ENCODE measurements at places on chromosomes 7 and 10.
A peak's percentile ranks its signal among the peaks of the same experiment; 100 is the strongest.

DNA sequence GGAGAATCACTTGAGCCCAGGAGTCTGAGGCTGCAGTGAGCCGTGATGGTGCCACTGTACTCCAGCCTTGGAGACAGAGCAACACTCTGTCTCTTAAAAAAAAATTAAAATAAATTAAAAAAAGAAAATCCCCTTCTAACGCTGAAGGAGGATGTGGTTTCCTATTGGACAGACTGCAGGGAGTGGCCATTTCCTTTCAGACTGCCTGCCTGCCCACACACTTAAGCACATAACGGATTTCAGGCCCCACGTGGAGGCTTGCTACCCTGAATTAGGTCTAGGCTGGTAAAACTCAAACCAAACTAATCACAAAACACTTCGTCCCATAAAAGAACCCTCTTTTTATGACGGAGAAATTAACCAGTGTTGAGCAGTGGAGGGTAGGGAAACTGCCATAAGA is 34.0 kb downstream of the GATA3 start:
- DNase-seq = no peak

DNA sequence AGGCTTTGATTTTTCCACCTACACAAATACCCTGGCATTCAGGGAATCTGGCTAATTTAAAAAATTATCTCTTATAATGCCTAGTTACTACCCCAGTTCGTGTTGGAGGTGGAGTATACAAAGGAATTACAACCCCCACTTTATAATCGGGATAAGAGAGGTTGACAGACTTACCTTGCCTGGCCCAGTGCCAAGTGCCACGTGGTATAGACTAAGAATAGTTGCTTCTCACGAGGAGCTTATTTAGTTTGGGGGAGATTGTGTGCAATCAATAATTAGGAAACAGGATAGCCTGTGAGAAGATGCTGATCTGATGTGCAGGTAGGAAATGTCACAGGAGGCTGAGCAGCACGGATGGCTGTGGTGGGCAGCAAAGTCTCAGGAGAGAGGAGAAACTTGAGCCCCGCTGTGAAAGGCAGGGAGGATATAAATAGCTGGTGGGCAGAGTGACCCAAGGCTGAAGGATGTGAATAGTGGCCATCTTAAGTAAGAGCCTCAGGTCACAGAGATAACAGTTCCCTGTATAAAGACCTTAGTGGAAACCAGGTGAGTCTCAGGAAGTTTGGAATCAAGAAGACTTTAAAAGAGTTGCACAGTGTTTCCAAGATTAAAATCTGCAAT is 11.3 kb upstream of the ATXN7L1 start:
- DNase-seq = no peak

GRCh38 chr10:58239561-58240169 is 28.0 kb downstream of the IPMK start:
- DNase-seq = no peak

DNA sequence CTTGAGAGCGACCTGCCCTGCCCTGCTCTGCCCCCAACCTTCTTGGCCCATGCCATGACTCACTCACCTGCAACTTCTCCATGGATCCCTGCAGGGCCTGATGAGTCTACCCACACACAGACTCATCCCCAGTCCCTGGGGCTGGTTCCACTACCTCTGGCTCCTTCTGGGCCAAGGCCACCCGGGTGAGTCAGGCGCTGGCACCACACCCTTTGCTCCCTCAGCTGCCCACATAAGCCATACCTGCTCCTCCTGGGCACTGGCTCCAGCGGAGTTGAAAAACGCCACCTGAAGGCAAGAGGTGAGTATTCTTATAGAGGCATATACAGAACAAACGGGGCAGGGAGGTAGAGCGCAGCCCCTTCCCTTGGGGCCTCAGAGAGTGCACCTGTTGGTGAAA is 16.2 kb upstream of the MTPAP start:
- DNase-seq = no peak

DNA sequence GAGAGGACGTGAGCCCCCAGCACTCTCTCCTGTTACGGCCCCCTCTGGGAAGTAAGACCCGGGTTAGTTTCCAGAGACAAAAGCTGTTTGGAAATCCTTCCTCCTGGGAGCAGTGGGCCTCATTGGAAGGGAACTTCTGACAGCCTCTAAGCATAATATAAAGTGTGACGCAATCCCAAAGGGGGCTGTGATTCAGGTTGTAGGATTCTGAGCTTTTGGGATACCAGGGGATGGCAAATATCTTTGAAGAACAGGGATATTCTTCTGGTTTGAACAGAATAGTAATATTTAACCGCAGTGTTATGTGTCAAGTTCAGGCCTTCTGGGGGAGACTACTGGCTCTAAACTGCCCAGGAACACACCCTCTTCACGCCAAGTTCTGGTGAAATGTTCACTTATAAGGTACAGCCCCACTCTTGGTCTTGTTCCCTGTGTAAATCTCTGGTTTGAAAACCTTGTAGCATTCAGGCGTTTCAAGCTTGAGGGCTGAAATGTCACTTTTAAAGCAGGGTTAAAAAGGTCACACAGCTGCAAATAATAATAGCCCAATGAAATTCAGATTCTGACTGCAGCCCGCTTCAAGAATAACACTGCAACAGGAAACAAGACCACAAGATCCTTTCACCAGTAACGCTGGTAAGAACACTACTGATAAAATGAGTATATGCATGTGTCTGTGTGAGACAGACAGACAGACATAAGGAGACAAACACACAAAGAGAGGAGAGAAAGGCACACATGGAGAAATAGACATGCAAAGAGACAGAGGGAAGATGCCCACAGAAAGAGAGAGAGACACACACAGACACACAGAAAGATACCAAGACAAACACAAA is 69.0 kb downstream of the CREB5 start:
- DNase-seq = no peak

- DNase-seq = no peak
Observed at GRCh38 chr10:97590082-97590747, 694 bp downstream of the C10orf62 start.

DNA sequence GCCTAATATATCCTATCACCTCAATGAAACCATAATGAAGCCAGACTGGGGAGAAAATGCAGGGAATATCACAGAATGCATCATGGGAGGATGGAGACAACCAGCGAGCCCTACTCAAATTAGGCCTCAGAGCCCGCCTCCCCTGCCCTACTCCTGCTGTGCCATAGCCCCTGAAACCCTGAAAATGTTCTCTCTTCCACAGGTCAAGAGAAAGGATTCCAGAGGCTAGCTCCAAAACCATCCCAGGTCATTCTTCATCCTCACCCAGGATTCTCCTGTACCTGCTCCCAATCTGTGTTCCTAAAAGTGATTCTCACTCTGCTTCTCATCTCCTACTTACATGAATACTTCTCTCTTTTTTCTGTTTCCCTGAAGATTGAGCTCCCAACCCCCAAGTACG is 31.5 kb downstream of the PRSS2 start:
- DNase-seq = no peak

DNA sequence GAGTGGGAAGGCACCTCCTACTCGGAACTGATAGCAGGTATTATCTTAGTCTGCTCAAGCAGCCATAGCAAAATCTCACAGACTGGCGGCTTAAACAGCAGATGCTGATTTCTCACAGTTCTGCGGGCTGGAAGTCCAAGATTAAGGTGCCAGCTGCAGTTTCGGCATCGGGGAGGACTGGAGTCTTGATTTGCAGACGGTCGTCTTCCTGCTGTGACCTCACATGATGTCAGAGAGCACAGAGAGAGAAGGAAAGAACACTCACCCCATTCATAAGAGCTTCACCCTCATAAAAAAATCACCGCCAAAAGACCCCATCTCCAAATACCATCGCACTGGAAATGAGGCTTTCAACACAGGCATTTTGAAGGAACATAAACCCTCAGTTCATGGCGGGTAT is 216.5 kb upstream of the PITRM1 start:
- DNase-seq = no peak

DNA sequence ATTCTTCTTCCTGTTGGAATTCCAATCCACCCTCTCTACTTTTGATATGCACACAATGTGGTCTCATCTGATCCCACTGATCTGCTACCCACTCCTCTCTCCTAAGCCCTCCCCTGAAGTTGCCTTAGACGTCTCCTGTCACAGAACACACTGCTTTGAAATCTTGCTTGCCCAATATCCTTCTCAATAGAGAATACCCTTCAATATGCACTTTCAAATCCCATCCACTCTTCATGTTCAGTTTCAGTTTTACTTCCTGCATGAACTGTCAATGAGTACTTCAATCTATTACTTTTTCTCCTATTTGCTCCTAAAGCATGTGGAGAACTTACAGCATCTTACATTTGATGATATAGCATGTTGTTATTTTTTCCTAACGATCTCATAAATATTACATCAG is 93.5 kb downstream of the UPF2 start:
- no peak for DNase-seq

- DNase-seq = peak; percentile 96
Observed at GRCh38 chr7:101085162-101085964, at the start of gene TRIM56. Gene TRIM56, plus strand, starts transcription at chr7:101085481. Its CDS starts 1,832 bp downstream, at chr7:101087313.

DNA sequence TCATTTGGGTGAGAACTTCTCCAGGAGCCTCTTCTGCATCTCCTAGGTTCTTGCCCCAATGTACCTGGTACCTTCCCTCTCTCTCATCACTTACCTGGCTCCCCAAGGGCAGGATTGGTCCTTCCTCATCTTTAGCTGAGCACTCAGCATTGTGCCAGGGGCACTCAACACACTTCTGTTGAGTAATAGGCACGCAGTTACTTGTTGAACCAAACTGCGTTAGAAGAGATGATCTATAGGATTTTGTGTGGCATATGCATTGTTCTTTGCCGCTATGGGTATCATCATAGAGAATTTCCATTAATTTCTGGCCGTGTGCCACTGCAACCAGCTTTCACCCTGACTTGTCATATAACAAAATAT is 16.4 kb downstream of the TBXAS1 start:
- DNase-seq = no peak

DNA sequence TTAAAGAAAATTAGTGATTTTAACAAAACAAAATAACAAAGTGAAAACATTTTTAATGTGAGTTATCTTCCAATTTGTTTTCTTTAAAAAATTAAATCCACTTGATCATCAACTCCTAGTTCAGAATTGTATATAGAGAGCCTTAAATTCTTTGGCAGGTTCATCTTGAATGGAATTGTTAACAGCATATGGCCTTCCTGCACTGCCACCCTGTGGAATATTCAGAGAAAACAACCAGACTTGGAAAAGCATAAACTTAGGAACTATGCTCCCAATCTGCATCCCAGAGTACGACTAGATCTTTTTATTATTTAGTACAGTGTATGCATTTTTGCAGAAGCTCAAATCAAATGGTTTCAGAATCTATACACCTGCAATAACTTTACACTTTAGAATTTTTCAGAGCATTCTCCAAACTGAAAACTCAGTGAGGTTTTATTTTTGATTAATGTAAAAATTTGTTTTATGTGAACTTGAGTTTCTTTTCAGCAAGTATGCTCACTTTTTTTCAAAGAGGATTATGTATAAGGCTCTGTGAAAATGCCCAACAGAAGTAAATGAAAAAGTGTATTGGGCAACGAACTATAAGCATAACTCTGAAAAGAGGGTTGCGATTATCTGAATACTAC is 44.9 kb upstream of the ANK3 start:
- peak; percentile 5 for DNase-seq

DNA sequence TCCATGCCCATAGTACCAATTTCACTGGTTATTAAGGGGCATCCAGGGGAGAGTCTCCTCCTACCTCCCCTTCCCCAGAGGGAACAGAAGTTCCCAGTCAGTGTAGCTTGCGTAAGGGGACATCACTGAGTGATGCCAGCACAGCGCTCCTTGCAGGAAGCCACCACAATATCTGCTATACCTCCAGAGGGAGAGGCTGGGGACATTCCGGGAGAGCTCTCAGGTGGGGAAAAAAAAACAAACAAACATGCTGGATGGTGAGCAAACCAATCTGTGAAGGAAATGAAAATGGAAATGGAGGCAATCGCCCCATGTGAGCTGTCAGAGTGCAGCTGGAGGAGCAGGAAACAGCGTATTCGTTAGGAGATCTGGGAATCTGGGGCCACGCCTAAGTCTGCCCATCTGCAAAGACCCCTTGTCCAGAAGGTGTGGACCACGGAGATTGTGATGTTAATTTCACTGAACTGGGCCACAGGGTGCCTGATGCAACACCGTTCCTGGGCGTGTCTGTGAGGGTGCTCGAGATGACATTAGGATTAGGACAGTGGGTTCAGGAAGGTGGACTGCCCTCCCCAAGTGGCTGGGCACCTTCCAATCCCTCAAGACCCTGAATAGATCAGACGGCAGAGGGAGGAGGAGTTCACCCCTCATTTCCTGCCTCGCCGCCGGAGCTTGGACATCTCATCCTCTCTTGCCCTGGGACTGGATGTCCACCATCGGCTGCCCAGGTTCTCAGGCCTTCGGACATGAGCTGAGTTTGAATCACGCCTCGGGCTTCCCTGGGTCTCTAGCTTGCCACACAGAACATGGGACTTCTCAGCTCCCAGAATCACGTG is 30.5 kb downstream of the GNA12 start:
- DNase-seq = no peak

DNA sequence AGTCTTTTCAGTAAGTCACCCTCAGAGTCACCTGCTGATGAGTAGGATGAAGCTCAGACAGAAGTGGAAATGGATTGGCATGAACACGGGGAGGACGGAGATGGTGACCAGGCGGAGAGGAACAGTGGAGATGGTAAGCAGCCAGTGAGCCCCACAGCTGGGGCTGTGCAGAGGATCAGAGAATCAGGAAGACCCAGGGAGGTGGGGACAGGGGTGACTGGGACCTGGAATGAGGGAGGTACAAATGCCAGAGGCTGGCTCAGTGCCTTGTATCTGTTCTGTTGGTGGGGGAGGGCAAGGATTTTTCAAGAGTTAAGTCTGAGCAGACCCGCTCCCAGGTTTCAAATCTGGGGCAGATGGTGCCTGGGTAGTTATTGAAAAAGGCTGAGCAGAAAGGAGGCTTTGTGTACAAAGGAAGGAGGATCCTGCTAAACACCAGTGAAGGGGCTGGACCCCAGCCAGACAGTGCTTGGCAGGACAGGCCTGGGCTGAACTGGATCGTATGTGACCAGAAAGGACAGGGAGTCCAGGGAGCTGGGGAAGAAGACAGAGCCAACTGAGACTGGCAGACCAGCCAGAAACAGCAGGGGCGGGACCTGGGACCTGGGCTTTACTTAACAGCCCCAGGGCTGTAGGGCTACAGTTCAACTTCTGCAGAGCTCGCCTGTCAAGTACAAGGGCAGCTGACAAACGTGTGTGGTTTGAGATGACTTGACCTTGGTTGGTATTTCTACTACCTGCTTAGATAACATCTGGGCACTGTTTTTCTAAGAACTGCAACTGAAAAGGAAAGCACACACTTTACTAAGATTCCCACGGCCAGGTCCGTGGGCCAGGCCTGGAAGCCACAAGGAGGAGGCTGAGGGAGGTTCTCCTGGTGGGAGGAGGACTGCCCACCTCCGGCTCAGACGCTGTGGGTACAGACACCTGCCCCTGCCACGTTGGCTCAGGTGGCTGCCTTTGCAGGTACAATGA is 13.2 kb upstream of the FRMPD2 start:
- peak; percentile 29 for DNase-seq

GRCh38 chr10:7218968-7219367 is 191.9 kb downstream of the SFMBT2 start:
- no peak for DNase-seq

DNA sequence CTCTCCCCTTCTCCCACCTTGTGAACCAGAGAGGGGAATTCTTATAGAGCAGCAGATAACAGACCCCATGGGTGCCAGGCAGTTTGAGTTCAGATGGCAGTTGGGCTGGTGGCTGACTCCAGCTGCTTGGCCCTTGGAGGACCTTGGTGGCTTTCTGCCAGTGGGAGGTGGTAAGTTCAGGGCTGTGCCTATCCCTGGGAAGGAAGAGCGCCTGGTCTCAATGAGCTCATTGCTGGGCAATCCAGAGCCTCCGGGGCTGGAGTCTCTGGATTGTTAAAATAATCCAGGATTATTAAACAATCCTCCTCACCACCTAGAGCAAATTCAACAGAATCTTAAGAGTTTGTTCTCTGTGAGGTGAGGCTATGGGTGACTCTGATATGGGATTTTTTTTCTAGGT is 105.2 kb downstream of the FANK1 start:
- DNase-seq = no peak

Measured in RPMI8226 (cell line).